ENCODE measurements at places on chromosomes 2 and 18. TPM values are rescaled to one million over a fixed set of nuclear protein-coding genes. Genes with fewer than 3 reads are reported as not detected.

GRCh38 chr2:150129921-150130575 lies 357.4 kb downstream of the RND3 start:
- no peak for DNase-seq

GRCh38 chr18:46343931-46344372 lies 239.8 kb downstream of the HAUS1 start:
- no peak for DNase-seq

RNU2-63P gene
- not detected for total RNA-seq

- DNase-seq = no peak
Measured at GRCh38 chr2:101361522-101361921, 25.8 kb downstream of the CREG2 start.

NETO1 gene
- total RNA-seq = 2.0 TPM

DNA sequence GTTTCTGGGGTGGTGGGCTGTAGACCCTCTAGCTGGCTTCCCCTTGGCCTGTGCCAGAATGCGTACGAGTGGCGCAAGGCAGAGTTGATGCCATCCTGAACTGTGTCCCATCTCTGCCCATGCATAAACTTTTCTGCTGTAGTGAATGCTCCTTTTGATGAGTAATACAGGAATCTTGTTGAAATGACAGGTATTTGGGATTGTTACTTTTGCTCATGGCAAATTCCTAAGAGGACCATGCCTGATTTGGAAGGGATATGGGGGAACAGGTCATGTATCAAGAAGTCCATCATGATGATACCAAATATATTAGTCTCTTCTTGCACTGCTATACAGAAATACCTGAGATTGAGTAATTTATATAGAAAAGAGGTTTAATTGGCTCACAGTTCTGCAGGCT lies 648.0 kb downstream of the SLC4A3 start:
- no peak for DNase-seq
